Fibroblast of villous mesenchyme (primary cell): ENCODE measurements at places on chromosomes 1 and 21. TPM values are rescaled to one million over a fixed set of nuclear protein-coding genes. Genes with fewer than 3 reads are reported as not detected.

DNA sequence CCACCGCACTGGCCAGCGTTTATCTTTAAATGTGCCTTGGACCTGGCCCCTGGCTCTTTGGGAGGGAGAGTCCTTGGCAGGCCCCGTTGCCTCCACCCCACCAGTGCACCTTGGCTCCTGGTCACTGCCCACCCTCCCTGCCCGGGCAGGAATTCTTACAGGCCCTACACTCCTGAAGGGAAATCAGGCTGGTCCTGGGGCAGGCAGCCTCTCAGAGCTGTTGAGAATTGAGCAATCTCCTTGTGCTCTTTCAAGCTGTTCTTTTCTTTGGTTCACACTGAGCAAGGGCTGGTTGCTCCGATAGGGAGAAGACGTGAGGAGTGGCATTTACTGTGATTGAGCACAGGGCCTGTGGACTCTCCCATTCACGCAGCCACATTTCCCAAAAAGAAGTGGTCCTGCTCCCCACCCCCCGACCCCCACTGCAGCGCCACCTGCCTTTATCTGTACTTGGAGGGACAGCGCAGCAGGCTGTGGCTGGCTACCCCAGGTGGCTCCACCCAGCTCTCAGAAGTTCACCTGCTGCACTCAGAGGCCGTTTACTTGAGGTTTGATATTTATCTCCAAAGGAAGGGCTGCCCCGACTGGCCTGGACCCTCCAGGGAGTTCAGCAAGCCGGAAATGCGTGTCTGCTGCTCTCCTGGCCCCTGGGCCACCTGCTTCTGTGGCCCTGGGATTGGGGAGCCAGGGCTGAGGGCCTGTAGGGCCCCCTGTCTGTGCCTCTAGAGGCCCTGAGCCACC lies 47.8 kb downstream of the SKI start:
- DNase-seq, result peak; percentile 88

DNA sequence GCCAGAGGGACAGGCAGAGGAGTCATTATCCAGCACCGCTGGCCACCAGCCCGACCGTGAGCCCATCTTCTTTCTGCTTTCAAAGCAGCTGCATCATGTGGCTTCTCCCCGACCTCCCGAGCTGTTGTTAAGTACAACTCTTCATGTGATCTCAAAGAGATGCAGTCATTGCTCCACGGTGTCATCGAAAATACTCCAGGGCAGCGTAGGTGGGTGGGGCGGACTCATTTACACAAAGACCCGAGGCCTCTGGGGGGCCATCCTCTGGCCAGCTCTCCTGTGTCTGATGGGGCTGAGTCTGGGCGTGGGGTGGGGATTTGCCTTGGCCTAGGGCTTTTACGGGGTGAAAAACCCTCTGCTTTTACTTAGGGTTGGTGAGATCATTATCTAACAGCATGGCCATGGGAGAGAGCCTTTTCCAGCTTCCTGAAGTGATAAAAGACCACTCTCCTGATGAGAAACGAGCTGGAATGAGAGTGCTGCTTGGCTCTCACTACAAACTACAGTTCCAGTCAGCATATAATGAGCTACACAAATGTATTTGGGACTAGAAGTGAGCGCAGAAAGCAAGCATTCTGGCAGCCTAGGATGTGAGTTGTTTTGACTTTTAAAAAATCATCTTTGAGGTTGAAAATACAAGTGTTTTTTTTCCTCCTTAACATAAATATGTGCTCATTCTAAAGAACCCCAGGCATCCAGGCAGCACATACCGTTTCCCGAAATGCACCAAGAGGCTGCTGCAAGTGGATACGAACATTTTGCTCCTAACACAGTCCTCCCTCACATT lies 165.0 kb downstream of the RHOU start:
- peak; percentile 74 for DNase-seq

- no peak for DNase-seq
Measured at GRCh38 chr1:160432371-160432786, 32.0 kb downstream of the VANGL2 start.

- DNase-seq, result peak; percentile 41
Measured at GRCh38 chr1:186806477-186806876, 22.3 kb upstream of the PLA2G4A start.

DNA sequence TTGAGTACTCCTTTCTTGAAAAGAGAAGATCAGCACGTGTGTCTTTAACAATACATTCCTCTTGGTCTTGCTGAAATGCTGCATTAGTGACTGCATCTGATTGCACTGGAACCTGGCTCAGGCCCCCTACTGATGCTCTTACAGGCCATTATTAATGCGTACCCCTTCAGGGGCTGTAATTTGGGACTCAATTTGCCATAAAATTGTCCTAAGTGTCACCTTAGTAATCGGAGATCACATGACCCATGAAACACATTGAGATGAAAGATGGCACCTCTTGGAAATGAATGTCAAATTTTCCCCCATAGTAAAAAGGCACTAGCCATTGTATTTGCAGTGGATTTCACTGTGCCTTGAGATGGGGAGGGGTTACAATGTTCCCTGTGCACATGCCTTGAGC lies 563.3 kb downstream of the KIF26B start:
- DNase-seq, result no peak

DNA sequence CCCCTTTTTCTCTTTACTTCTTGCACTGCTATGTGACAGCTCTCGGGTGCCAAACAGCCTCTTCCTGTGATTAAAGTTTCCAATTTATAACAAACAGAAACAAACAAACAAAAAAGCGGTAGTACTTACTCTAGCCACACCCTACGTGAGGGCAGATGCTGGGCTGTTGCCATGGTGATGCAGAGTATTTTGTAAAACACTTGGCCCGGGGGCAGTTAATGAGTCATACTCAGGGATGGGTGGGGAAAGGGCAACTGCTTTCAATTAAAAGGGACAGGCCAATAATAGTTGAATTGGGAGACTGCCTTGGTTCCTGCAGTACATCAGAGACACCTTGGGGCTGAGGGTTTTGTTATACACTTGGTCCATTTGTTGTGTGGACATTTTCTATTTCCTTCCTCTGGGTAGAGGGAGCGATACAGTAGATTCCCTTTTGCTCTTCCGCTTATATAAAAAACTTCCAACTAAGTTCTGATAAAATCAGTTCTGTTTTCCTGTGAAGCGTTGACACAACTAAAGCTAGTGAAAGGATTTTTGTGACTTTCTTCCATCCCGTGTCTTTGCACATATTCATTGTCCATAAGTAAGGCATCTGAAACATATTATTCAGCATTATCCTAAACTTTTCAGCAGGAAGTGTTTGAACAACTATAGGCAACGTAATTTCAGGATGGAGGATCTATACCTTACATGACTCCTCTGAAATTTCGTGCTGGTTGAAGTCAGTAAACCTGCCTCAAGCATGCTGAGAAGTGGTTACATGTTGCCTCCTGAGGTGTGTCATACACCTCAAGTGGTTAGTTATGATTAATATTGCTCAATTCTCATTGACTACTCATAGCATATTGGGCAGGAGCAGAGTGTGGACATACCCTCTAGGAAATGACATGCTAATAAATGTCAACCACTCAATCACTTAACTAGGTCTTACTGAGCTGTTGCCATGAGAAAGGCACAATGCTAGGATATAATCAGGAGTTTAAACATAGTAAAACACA lies 36.7 kb upstream of the THEM4 start:
- DNase-seq, result peak; percentile 96

DNA sequence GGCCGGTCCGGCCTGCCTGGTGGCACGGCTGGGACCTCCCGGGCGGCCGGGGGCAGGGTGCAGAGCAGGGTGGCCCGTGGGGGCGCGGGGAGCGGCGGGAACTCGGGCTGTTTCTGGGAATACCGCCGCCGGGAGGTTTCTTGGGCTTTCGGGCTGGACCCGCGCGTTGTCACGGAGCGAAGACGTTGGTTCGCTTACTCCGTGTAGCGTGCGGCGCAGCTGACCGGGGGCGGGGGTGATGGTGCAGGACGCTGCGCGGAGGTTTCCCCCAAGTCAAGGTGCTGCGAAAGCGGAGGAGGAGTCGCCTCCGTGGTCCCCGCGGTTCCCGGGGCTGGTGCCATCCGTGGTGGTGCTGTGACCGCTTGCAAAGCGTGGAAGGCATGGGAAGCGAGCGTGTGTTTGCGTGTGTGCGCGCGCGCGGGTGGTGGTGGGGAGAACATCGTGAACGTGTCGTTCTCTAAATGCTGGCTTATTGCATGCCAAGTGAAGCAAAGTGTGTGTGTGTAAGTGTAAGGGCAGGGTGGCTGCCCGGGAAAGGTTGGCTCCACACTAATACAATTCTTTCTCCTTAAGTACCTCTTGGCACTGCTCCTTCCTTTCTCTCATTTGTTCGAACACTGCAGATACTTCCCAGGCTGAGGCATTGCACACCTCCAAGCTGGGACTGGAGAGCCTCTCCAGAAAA lies 1.1 kb downstream of the RYR2 start:
- no peak for DNase-seq

DNA sequence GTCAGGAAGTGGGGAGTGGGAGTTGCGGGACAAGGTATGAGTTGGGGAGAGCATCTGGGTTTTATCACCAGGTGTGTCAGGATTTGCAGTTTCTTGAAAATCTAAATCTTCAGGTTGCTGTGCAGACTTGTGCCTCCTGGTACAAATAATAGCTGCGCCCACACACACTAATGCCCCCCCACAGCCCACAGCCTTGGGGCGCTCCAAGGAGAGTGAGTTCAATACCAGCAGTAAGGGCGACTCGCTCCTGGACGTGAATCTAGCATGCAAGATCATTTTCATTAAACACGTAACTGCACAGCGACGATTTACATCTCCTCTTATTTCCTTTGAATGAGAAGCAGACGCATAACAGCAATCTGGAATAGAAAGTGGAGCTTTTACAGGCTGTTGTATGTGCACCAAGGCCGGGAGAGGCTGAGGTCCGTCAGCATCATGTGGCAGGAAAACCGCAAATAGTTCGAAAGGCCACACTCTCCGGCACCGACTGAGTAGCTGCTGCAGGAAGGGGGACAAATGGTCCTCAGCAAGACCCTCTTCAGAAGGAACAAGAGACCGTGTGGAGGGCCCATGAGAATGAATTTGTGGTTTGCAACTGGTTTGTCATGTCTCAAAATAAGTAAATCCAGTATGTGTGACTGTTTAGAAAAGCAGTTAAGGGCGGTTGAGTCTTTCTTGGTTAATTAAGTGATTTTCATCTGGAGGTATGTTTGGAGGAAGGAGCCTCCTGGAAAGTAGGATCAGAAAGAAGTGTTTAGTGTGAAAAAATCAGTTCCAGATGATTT lies 439.5 kb downstream of the SMYD3 start:
- peak; percentile 67 for DNase-seq

GRCh38 chr21:36695671-36696389 lies 3.1 kb upstream of the SIM2 start:
- no peak for DNase-seq

The BCL2L15 gene
- under 0.01 and 0.32 TPM in 2 replicates for total RNA-seq

The GUK1 gene
- total RNA-seq, result 367 and 380 TPM in 2 replicates

The CLCA4 gene
- total RNA-seq, result not detected in 2 replicates

The SLAMF1 gene
- not detected in 2 replicates for total RNA-seq

The TAGLN2 gene
- 167 and 277 TPM in 2 replicates for total RNA-seq

DNA sequence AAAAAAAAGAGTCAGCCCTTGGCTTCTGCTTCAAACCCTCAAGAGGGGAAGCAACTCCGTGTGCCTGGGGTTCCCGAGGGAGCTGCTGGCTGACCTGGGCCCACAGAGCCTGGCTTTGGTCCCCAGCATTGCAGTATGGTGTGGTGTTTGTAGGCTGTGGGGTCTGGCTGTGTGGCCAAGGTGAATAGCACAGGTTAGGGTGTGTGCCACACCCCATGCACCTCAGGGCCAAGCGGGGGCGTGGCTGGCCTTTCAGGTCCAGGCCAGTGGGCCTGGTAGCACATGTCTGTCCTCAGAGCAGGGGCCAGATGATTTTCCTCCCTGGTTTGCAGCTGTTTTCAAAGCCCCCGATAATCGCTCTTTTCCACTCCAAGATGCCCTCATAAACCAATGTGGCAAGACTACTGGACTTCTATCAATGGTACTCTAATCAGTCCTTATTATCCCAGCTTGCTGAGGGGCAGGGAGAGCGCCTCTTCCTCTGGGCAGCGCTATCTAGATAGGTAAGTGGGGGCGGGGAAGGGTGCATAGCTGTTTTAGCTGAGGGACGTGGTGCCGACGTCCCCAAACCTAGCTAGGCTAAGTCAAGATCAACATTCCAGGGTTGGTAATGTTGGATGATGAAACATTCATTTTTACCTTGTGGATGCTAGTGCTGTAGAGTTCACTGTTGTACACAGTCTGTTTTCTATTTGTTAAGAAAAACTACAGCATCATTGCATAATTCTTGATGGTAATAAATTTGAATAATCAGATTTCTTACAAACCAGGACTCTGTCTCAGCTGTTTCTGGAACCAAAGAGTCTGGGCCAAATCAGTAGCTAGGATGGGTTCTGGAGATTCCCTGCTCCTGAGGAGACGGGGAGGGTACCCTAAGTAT lies 26.8 kb upstream of the KDM4A start:
- peak; percentile 66 for DNase-seq

The SLC35F3 gene
- 0.97 and 1.7 TPM in 2 replicates for total RNA-seq

The IFNLR1 gene
- under 0.01 TPM in 1 of 2 replicates, not detected in the other for total RNA-seq

- DNase-seq, result peak; percentile 98
Measured at GRCh38 chr1:109090196-109091077, at the start of gene TMEM167B. Gene TMEM167B, plus strand, starts transcription at chr1:109090764. Its CDS starts 109 bp downstream, at chr1:109090873.

The RIPK4 gene
- total RNA-seq, result not detected in 2 replicates

The ZBTB17 gene
- total RNA-seq, result 22.5 and 31.5 TPM in 2 replicates

The TRIM67 gene
- not detected in 2 replicates for total RNA-seq

- DNase-seq, result no peak
Measured at GRCh38 chr1:1346501-1346890, 2.7 kb downstream of the DVL1 start.

GRCh38 chr1:75901371-75901770 lies 30.8 kb downstream of the ASB17 start:
- DNase-seq, result no peak

The LRRC3 gene
- under 0.01 and 0.64 TPM in 2 replicates for total RNA-seq

DNA sequence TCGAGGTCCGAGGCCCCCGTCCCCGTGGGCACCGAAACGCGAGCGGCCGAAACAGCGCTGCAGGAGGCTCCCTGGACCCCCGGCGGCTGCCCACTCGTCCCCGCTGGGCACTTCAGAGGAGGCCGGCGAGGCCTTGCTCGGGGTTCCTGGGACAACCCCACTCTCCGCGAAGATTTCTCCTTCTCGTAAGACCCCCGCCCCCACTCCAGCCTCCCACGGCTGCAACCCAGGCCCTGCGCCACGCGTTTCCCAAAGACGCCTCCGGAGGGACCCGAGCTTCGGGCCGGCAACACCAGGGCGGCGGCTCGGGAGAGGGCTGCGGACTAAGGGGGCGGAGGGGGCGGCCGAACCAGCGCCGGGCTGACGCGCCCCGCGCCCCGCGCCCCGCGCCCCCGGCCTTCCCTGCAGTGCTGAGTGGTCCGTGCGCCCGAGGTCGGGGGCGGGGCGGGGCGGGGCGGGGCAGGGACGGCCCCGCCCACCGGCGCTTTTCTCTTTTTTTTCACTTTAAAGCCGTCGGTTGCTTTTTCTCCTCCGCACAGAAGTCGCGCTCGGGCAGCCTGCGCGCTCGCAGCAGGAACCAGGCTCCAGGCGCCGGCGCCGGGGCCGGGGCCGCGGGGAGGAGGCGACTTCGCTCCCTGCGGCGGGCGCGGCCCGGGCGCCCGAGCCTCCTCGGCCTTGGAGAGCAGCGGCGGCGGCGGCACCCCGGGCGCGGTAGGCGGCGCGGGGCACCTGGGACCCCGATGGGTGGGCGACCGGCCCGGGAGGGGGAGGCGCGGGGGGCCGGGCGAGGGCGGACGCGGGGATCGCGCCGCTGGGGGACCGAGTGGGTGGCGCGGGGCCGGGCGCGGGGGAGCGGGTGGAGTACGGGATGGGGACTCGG lies at the start of gene SPSB1:
Gene SPSB1, plus strand, starts transcription at position 534 of the 880 bp plus-strand sequence. CDS start 62,998 bp downstream, outside the sequence.
- peak; percentile 88 for DNase-seq

The CD1E gene
- total RNA-seq, result not detected in 2 replicates
